HL-60 (cell line): ENCODE measurements at places on chromosomes 11 and 22.

GRCh38 chr11:132409573-132410355, 1039.3 kb downstream of the NTM start:
- DNase-seq, result no peak

DNA sequence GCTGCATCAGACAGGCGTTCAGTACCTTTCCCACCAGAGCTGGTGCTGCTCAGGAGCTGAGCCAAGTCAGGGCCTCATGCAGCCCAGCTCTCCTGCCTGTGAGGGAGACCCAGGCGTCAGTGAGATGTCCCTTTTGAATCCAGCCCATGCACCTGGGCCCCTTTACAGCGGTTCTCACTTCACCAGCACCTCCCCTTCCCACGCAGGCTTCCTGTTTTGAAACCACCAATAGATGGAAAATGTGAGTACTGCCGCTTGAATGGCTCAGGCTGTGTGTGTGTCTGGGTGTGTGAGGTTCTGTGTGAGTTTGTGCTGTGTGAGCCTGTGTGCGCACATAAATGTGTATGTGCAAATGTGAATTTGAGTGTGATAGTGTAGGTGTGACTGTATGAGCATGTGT, 88.4 kb downstream of the UBASH3B start:
- peak; percentile 54 for DNase-seq

DNA sequence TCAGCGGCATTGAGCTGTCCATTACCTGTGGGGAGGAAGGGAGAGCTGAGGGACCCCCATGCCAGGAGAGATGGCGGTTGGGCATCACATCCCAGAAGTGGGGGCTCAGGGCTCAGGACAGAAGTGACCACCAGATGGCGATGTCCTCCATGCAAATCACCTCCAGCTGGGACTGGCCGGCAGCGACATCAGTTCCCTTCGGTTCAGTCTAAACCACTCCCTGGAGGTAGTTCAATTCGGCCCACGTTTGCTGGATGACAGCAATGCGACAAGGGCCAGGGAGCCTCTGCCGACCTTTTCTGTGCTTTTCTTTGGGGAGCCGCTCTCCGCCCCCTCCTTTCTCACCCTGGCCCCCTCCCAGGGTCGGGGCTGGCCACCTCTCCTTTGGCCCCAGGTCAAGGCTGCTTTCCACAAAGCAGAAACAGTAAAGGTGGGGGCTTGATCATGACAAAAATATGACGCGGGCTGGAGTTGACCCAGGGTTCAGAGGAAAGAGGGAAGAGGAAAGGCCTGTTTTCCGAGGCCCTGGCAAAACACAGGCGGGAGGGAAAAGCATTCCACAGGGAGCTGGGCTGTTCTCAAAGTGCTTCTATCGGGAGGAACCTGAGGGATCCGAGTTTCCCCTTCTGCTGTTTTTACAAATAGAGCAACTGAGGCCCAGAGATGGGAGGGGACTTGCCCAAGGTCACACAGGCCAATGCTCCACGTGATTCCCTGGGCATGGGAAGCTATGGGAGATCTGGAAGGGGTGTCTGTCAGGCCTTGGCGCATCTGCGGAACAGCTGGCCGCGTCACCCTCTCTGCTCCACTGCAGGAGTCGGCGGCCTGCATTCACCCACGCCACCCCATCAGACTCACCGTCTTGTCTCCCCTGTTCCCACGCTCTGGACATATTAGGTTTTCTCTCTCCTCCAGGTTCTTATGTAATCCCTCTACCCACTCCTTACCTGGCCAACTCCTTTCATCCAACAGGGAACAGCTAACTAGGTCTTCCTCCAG, 54.7 kb downstream of the FBXO7 start:
- DNase-seq, result peak; percentile 70

DNA sequence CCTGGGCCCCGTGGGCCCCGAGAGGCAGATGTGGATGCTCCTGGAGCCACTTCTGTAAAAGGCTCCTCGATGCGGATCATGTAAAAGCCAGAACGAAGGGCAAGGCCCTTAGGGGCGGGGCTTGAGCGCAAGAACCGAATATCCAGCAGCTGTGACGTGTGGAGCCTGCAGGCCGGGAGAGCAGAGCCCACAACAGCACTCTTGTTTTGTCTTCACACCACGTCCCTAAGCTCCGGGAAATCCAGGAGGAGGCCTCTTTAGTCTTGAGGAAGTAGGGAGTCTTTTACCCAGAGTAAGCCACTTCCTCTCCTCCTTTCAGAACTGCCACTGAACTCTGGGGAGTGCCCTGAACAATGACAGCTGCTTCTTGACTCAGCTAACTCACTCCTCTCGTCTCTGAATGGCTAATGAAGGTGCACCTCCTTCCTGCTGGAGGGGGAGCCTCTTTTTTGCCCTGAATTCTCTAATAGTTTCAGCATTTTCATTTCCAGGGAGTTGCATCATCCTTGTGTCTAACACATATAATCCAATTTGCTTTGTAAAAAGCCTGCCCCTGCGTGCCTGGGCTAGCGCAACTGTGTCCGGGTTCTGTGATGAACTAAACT, 12.5 kb downstream of the L3MBTL2 start:
- peak; percentile 79 for DNase-seq

- peak; percentile 25 for DNase-seq
These were observed 22.3 kb downstream of the HPS4 start for GRCh38 chr22:26461188-26461810.

DNA sequence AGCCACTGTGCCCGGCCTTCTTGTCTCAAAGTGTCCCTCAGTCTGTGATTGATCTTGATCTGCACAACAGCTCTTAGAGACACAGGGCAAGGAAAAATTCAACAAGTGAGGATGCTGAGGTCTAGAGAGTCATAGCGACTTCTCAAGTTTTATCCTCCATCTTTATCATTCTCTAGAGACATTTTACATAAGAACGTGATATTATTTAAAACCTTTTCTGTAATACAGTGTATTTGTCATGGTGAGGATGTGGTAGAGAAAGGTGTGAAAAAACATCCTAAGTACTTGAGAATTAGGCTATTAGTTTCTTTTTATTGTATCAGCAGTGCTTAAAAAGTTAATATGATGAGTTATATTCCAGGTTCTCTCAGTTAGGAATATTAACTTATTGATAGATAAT, 50.2 kb downstream of the EMSY start:
- DNase-seq, result no peak

DNA sequence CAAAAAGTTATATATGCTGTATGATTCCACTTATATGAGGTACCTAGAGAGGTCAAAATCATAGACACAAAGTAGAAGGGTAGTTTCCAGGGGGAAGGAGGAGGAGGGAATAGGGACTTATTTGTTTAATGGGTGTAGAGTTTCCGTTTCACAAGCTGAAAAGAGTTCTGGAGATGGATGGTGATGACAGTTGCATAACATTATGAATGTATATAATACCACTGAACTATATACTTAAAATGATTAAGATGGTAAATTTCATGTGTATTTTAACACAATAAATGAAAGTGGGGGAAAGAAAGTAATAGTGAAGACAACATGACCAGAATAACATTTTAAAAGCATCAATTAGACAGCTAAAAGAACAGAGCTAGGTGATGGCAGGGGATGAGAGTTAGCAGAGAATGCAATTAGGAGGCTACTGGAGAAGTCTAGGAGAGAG, 51.2 kb downstream of the MRTFA start:
- no peak for DNase-seq

DNA sequence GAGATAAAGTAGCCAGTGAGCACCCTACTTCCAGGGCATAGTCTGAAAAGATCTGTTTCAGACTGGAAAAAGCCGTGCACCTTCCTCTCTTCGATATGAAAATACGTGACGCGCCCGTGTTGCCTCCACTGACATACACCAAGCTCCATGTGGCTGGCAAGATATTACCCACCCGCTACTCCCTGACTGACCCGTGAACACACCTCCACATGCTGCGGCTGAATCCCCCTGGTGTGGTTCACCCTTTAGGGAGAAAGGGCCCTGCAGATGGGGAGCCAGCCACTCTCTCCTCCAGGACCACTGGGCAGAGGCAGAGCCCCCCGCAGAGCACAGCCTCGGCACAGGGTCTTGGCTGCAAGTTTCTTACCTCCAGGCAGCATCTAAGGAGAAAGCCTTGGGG, 245.0 kb downstream of the BRD1 start:
- DNase-seq, result no peak

- no peak for DNase-seq
These were observed 629.5 kb downstream of the BRD1 start for GRCh38 chr22:49197986-49198704.

GRCh38 chr11:46686886-46687795, 13.3 kb downstream of the ARHGAP1 start:
- DNase-seq, result no peak

- no peak for DNase-seq
These were observed 76.4 kb downstream of the COMMD9 start for GRCh38 chr11:36212564-36213392.

DNA sequence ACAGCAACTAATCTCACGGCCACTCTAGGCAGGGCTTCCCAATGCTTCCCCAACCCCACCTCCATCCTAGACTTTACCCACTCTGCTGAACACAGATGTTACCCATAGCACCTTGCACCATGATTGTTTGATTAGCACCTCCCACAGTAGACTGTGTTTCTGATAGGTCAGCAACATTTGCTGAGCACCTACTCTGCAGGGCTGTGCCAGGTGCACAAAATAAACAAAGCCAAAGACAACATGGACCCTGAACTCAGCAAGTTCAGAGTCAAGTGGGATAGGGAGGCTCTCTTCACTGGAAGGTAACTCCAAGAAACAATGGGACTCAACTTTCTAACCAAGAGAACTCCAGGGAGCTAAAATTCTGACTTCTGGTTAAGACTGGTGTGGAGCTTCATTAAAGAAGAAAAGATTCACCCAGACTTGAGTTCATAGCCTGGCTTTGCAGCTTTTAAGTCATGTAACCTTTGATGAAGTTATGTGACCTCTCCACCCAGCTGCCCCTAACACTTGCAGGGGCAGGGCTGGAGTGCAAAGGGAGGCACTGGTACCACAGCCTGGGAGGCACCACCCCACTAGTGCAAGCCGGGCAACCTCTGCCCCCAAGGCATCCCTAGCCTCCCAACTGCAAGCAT, 6.7 kb upstream of the RTN4RL2 start:
- no peak for DNase-seq

DNA sequence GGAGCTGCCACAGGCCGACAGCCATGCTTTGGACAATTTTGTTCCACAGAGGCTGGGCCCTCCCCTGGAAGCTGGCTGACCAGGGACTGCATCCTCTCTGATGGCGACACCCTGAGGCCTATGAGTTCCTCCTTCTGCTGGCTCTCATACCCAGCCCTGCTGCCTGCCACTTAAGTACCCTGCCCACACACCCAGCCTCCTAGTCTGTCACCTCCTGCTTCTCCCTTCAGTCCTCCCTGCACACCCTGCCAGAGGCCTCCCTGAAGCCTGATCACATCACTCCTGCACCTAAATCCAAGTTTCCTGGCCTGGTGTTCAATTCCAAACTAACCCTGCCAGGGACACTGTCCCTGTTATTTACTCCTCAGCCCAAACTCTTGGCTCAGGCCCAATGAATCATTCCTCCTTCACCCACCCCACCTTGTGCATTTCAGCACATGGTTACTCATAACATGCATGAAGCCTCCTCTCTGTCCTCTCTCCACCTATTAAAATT, 136.7 kb upstream of the NECTIN1 start:
- no peak for DNase-seq

GRCh38 chr11:59679347-59679746, 10.5 kb upstream of the PATL1 start:
- no peak for DNase-seq
